Dermis microvascular lymphatic vessel endothelial cell (primary cell): ENCODE measurements at places on chromosomes 6 and 20. TPM values are rescaled to one million over a fixed set of nuclear protein-coding genes. Genes with fewer than 3 reads are reported as not detected.

DNA sequence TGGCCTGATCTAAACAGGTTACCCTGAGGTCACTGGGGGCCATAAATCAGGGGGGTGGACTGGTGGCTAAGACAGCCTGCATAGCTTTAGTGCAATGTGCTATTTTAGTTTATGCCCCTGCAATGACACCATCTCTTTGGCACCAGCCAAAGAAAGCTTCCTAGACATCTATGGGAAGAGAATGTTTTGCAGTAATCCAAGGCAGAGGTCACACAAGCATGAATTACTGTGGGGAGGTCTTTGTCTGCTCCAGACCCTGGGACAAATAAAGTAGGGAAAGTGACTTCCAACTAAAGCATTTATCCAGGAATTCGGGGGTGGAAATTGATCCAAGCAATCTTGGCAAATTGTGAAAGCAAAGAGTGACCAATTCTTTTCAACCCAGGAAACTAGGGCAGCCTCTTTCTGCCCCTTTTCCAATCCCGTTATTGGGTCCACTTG lies 5.3 kb downstream of the RIPOR2 start:
- DNase-seq, result peak; percentile 52

GRCh38 chr20:33290852-33291251 lies 7.8 kb downstream of the BPIFB1 start:
- DNase-seq, result no peak

DNA sequence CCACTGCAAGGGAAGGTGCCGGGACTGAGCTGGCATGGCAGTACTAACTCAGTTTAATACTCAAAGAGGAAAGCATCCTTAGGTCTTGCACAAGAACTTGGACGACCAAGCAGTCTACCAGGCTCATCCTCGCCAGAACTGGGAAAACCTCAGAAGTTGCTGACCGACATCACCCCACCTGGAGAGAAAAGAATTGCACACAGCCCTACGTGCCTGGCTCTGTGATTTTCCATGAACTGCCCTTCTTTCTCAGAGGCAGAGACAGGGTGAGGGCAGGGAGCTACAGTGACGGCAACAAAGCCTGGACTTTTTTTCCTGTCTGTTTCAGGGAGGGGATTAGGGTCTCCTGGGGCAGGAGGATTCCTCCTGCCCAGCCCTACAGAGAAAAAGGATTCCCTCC lies 8.0 kb downstream of the JAG1 start:
- no peak for DNase-seq

DNA sequence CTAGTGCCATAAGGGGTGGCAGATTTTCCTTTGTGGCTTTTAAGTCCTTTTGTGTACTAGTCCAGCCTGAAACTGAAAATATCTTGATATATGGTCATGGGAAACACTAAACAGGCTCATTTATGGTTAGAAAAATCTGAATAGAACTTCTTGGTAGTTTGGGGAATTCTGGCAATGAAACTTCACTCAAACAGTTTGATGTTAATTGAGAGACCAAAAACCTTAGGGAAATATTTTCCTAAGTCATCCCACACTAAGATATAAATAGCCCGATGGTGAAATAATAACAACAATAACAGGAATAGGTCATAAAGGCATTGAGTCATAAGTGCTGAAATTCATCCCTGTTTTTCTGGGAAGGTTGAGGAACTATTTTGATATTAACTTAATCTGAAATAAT lies 146.2 kb upstream of the SMLR1 start:
- no peak for DNase-seq

- DNase-seq, result no peak
Measured at GRCh38 chr6:43188426-43188825, 6.4 kb downstream of the CUL9 start.

DNA sequence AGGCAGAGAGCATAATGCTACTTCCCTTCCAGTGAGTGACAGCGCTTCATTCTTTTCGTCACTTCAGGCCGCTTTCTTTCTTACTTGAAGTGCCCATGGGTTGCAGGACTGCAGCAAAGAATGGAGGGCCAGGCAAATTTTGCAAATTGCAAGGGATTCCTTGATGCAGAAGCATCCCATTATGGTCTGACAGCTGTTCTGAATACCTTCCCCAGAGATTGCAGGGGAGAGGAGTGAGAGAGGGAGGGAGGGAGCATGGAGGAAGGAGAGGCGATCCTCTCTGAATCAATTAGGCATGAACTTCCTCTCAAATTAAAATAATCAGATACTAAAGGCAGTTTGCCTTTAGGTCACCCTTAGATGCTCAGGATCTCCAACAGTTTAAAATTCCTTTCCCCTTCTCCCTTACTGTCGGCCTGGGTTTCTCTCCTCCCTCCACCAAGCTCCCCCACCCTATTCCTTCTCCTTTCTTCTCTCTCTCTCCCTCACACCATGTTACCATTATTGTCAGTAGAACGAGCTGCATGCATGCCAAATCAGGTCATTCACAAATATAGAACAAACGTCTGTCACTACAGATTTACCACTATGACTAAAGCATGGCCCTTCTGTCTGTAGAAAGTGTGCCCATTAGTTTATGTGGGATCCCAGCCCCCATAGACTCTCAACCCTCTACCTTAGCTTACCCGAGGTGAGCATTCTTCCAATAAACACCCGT lies 289.2 kb downstream of the CD83 start:
- DNase-seq, result no peak

SLC22A23 gene
- total RNA-seq, result 29.4 and 52.6 TPM in 2 replicates

TSHZ2 gene
- 0.77 and 2.1 TPM in 2 replicates for total RNA-seq

ABHD12 gene
- 25.4 and 35.1 TPM in 2 replicates for total RNA-seq

NCOA7 gene
- 29.8 and 78.9 TPM in 2 replicates for total RNA-seq
